ENCODE measurements at places on chromosomes 4 and X.

DNA sequence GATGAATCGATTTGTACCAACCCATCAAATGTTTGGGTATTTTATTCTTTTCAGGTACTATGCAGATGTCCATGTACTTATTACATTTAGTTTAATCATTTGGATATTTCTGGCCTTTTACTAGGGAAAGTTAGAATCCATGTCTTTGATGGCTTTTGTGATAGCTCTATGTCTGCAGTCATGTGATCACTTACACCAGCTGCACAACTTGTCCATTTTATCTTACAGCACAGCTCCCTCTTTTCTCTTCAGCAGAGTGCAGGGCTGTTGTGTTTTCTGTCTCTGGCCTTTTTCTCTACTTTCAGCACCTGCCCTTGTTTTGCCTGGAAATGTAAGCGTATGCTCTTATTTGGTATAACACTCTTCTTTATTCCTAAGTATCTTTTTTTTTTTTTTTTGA is 30.6 kb downstream of the WWC2 start:
- no peak overlapping the region for H3K4me3 ChIP-seq
- no peaks in the 10 kb centered on the region for H3K4me1 ChIP-seq
- DNase-seq, result no peak
- H3K27ac ChIP-seq, result no peak overlapping the region

- no peak overlapping the region for H3K27ac ChIP-seq
- no peak overlapping the region for H3K4me3 ChIP-seq
- H3K27me3 ChIP-seq, result peaks cover 7% of the 10 kb centered on the region
- no peak for DNase-seq
- H3K36me3 ChIP-seq, result no peaks in the 10 kb centered on the region
Observed at GRCh38 chrX:103823591-103823990, 8.5 kb downstream of the RAB9B start.

GRCh38 chr4:184021389-184021788 is 116.3 kb downstream of the STOX2 start:
- DNase-seq, result no peak
- H3K27ac ChIP-seq, result no peak overlapping the region
- no peak overlapping the region for H3K4me3 ChIP-seq
- H3K4me1 ChIP-seq, result no peaks in the 10 kb centered on the region

DNA sequence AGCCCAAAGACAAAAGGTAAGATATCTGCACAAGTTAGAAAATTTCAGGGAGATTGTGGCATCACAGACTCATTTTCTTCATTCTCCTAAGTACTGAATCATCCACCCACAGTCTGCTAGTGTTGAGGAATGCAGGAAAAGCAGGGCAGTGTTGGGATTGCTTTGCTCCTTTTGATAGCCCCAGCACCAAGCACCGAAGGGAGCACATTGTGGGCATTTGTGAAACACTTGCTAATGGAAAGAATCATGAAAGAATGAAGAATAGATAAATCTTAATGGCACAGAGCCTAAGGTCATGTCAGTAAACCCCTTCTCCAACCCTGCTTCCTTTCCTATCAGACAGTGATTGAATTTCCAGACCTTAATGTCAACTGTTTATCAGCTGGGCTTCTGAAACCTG is 103.1 kb upstream of the GPRIN3 start:
- H3K4me3 ChIP-seq, result no peak overlapping the region
- H3K27me3 ChIP-seq, result no peaks in the 10 kb centered on the region
- H3K36me3 ChIP-seq, result no peaks in the 10 kb centered on the region
- no peaks in the 10 kb centered on the region for H3K4me1 ChIP-seq

DNA sequence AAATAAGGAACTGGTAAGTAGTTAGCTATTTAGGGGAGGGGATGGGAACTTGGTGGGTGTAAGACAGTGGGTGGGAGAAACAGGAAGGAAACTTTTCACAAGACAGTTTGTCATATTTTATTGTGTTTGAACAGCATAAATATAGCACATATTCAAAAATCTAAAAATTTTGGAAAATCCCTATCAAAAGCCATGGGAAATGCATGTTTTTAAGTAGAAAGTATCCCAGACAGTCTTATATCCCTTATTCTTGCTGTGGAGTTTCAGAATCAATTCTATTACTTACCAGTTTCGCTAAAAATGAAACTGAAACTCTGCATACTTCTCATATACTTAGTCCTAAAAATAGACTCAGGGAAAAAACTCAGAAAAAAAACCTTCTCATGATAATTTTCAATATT is 22.3 kb upstream of the RASGEF1B start:
- H3K4me3 ChIP-seq, result peak overlapping the region; percentile 61
- DNase-seq, result no peak
- peaks cover 56% of the 10 kb centered on the region for H3K4me1 ChIP-seq
- peaks cover 11% of the 10 kb centered on the region for H3K36me3 ChIP-seq
- H3K27me3 ChIP-seq, result no peaks in the 10 kb centered on the region
- peak overlapping the region; percentile 89 for H3K27ac ChIP-seq

- H3K4me1 ChIP-seq, result no peaks in the 10 kb centered on the region
- DNase-seq, result no peak
- no peaks in the 10 kb centered on the region for H3K36me3 ChIP-seq
- no peak overlapping the region for H3K4me3 ChIP-seq
- H3K27ac ChIP-seq, result no peak overlapping the region
- H3K27me3 ChIP-seq, result peaks cover 7% of the 10 kb centered on the region
Observed at GRCh38 chr4:147493307-147493706, 12.4 kb downstream of the EDNRA start.

GRCh38 chrX:116317409-116317808 is 119.0 kb upstream of the SLC6A14 start:
- H3K4me3 ChIP-seq, result no peak overlapping the region
- no peaks in the 10 kb centered on the region for H3K4me1 ChIP-seq
- no peaks in the 10 kb centered on the region for H3K36me3 ChIP-seq

Data from activated T-cell treated with anti-CD3 and anti-CD28 coated beads, Interleukin-2, amount 50 U/mL, for 72 hours (primary cell).